Kidney (tissue), 22 donors: ENCODE measurements at places on chromosomes 16 and 17. TPM values are rescaled to one million over a fixed set of nuclear protein-coding genes. Genes with fewer than 3 reads are reported as not detected.

The HOXB5 gene
- total RNA-seq: 27.0 TPM

The WWP2 gene
- total RNA-seq: 128 TPM

The SLC38A8 gene
- total RNA-seq: not detected

The TOM1L2 gene
- total RNA-seq: 59.4 TPM

The SOX9 gene
- 79.3 TPM for total RNA-seq

The KRTAP4-3 gene
- not detected for total RNA-seq

The PAM16 gene
- total RNA-seq: 29.4 TPM

The KRT27 gene
- not detected for total RNA-seq

The BICDL2 gene
- 12.1 TPM for total RNA-seq

The KRT23 gene
- total RNA-seq: 4.2 TPM

The SLC52A1 gene
- 0.19 TPM for total RNA-seq

The NHERF2 gene
- total RNA-seq: 238 TPM

The NEUROD2 gene
- total RNA-seq: not detected

The CHMP6 gene
- total RNA-seq: 28.0 TPM

The FBXL16 gene
- total RNA-seq: 44.9 TPM

The PPL gene
- 78.4 TPM for total RNA-seq

The USP43 gene
- total RNA-seq: 7.8 TPM

The HASPIN gene
- 0.38 TPM for total RNA-seq

The GFAP gene
- 1.4 TPM for total RNA-seq

The GGA2 gene
- 79.9 TPM for total RNA-seq

The ACSM2A gene
- 59.3 TPM for total RNA-seq

The CEP295NL gene
- total RNA-seq: 3.6 TPM

The ALOX15B gene
- 8.0 TPM for total RNA-seq

The TMC5 gene
- total RNA-seq: 6.6 TPM

The PMFBP1 gene
- 0.69 TPM for total RNA-seq

The MKS1 gene
- 25.6 TPM for total RNA-seq

The CES4A gene
- total RNA-seq: 31.7 TPM

The NACA2 gene
- total RNA-seq: not detected

The KRT9 gene
- not detected for total RNA-seq

The CCL1 gene
- total RNA-seq: not detected

The BRIP1 gene
- 0.54 TPM for total RNA-seq

The KRT31 gene
- not detected for total RNA-seq

The USP6 gene
- total RNA-seq: 0.19 TPM
